ENCODE measurements at places on chromosomes 13 and 19.

GRCh38 chr19:6087074-6087571 is 23.2 kb downstream of the RFX2 start:
- no peak for DNase-seq

- DNase-seq, result no peak
Measured at GRCh38 chr19:1551068-1552040, 16.8 kb downstream of the MEX3D start.

GRCh38 chr19:16702123-16702522 is 17.5 kb upstream of the NWD1 start:
- no peak for DNase-seq

GRCh38 chr13:111387945-111388600 is 67.6 kb downstream of the TEX29 start:
- DNase-seq, result no peak

- no peak for DNase-seq
Measured at GRCh38 chr19:48136547-48136946, 25.9 kb upstream of the PLA2G4C start.

- DNase-seq, result no peak
Measured at GRCh38 chr13:20389696-20390525, 135.7 kb downstream of the CRYL1 start.

GRCh38 chr13:113982296-113982661 is 8.4 kb upstream of the C13orf46 start:
- DNase-seq, result no peak

DNA sequence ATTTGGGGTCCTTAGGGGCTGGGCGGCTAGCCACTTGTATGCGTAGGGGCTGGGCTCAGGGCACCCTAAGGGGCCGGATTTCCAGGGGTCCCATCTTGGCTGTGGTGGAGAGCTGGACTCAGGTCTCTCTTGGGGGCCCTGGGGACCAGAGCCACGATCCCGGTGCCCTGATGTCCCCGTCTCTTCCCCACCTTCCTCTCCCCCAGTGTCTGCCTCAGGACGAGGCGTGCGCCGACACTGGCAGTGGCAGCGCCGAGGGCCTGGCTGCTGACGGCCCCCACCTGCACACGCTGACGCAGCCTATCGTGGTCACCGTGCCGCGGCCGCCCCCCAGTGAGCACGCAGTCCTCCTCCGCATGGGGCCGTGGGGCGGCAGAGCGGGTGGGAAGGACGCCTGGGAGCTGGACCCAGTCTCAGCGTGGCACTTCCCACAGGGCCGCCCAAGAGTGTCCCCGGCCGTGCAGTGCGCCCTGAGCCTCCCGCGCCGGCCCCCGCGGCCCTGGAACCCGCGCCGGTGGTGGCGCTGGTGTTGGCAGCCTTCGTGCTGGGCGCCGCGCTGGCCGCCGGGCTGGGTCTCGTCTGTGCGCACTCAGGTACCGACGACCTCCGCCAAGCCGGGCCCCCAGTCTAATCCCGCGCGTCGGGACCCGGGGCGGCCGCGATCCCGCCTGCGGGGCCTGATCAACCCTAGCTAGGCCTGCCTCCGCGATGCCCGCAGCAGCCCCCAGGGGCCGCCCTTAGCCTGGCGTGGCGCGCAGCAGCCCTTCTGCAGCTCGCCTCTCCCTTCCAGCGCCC is 2.7 kb upstream of the SNAPC2 start:
- DNase-seq, result no peak

DNA sequence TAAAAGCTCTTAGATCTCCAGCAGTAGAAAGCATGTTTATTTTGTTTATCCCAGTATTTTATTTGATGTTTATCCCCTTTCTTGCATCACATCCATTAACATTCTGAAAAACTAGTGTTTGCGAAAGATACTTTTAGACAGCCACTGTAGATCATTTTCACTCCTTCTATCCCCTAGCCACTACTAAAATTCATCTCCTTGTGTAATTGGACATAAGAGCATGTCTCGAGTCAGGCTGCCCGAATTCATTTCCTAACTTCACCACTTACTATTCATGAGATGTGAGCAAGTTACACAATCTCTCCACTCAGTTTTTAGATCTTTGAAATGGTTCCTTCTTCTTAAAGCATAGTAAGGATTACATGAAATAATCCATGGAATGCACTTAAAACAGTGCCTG is 514.0 kb downstream of the KLF5 start:
- DNase-seq, result no peak

DNA sequence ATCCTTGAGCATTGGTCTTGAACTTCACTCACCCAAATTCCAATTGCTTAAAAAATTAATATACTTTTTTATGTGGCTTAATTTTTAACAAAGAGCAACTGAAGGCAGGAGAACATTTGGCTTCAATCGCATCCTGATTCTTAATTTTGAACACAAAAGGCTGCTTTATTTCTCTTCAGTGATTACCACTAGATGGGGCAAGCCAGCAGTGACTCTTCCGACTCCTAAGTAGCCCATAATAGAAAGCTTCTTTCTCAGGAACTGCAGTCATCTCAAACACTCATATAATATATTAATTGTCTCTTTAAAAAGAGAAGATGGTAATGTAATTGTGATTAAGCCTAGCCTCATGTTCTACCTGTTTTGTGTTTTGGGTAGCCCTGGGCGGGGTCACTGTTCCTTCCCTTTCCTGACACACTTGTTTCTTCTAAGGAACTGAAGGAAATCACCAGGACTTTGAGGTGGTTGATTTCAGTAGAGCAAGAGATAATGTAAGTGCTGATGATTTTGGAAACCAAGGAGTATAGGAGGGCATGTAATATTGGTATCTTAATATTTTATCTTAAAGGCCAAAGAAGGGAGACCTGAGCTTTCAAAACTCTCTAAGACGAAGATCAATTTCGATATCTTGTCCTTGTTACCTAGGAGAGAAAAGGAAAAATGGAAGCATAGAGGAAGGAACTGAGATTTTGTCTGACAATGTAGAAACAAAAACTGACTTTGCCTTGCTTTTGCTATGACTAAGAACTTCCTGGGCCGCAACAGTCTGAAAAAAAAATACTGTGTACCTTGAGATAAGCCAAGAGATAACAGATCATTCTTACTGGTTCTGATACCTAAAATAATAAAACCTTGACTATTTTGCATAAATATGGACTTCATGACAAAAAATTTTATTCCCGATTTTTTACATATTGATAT is 73.1 kb downstream of the TNFSF13B start:
- no peak for DNase-seq

- DNase-seq, result no peak
Measured at GRCh38 chr19:37955986-37956385, 49.0 kb downstream of the SIPA1L3 start.

DNA sequence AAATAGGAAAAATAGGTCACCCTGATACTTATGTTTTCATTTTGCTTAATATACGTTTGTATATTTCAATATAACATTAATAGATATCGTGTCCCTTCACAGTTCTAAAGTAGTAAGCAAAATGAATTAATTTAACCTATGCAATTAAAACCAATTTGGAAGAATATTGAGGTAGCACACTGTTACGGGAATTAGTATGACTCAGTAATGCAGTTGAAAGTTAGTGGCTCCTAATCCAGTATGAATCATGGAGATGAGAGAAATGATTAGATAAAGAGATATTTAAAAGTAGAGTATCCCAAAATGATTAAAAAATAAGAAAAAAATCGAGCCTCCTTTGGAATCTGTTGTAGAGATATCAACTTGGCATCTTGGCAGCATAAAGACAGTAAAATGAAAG is 177.0 kb upstream of the SLITRK6 start:
- DNase-seq, result no peak

- no peak for DNase-seq
Measured at GRCh38 chr19:15237759-15238638, 5.8 kb upstream of the EPHX3 start.

GRCh38 chr13:43200736-43201135 is 177.3 kb downstream of the DNAJC15 start:
- no peak for DNase-seq

- no peak for DNase-seq
Measured at GRCh38 chr19:2013683-2013961, 1.9 kb downstream of the BTBD2 start.

DNA sequence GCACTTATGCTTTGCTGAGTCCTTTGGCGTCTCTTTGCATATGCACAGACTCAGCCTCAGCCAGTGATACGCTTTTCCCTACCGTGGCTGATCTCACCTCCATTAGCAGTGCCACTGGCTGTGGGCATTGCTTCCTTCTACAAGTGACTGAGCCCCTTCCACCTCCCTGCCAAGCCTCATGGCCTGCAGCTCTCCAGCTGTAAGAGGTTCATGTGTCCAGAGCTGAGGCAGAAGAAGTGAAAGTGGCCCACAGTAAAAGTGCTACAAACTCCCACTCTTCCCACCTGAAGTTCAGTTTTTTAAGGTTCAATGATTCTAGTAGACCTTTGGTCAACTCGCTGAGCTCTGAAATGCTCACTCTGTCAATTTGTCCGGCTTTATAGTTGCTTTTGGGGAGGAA is 44.7 kb downstream of the SMARCA4 start:
- no peak for DNase-seq

GRCh38 chr13:66805657-66806056 is 424.5 kb downstream of the PCDH9 start:
- DNase-seq, result no peak

DNA sequence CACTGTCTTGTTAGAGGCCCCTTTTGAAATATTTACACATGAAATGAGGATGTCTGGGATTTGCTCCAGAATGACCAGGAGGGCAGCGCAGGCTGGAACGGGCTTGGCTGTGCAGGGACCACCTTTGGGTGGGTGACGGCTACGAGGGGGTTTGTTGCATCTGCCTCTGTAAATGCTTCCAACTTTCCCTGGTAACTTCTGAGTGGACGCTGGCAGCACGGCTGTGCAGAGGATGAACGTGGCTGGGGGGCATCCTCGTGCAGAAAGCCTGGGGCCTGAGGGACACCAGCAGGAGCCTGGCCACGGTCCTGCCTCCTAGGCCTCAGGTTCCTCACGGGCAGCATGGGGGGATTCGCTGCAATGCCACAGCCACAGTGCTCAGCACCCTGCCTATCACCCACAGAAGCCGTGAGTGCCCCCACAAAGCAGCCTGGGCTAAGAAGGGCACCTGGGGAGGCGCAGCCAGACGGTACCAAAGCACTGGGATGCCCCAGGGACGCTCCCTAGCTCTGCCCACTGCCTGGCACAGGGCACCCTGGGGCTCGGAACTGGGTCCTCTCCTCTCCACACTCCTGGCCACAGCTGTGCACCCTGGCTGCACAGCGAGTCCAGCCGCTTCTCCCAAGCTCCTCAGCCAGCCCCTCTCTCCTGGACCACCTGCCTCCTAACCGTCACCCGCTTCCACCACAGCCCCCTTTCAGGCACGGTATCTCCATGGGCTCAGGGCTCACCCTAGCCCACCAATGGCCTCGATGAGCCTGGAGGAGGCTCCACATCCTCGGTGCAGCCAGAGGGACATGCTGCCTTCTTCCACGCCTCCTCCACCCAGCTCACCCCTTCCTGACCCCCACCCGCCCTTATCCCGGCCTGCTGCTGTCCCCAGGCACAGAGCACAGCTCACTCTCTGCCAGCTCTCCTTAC is 44.5 kb downstream of the MLLT1 start:
- no peak for DNase-seq

DNA sequence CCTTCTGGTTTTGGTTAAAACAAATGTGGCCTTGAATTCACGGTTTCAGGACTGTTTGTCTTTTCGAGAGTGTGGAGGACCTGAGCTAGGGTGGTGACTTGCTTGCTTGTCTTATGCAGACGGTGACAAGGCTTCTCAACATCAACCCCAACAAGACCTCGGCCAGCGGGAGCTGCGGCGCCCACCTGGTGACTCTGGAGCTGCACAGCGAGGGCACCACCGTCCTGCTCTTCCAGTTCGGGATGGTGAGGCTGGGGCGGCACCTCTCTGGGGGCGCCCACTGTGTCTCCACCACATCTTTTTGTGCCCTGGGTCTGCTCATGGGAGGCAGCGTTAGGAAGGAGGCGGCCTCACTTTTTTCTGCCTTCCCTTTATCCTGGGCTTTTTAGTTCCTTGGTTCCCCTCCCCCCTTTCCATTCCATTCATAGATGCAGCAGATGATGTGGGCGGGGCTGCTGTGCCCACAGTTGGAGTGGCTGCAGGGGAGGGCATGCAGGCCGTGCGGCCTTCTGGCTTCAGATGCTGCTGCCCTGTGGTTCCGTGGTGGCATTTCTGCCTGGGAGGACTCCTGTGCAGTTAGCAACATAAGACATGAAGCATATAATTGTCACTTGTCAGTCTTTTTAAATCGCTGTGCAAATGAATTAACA is 23.3 kb downstream of the LAMP1 start:
- DNase-seq, result no peak

GRCh38 chr19:54462655-54463530 is 685 bp downstream of the LENG9 start:
- DNase-seq, result peak; percentile 70

DNA sequence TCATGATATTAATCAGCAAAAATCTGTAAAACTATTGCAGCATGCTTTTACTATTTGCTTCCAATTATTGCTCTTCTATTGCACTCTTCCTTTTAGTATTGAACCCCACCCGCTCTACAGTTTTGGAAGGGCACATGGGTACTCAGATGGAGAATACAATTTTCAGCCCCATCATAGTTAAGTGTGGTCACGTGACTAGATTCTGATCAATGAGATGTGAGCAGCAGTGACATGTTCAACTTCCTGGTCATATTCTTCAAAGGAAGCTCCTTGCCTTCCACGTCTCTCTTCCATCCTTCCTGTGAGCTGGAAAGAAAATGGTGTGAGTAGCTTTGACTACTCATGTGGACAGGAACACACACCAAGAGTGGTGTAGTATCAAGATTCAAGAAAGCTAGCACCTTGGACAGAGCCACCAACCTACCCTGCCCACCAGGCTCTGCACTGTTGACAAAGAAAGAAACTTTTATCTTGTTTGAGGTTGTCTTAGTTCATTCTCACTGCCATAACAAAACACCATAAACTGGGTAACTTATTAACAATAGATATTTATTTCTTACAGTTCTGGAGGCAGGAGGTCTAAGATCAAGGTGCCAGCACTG is 3.8 kb upstream of the FGF14 start:
- no peak for DNase-seq

DNA sequence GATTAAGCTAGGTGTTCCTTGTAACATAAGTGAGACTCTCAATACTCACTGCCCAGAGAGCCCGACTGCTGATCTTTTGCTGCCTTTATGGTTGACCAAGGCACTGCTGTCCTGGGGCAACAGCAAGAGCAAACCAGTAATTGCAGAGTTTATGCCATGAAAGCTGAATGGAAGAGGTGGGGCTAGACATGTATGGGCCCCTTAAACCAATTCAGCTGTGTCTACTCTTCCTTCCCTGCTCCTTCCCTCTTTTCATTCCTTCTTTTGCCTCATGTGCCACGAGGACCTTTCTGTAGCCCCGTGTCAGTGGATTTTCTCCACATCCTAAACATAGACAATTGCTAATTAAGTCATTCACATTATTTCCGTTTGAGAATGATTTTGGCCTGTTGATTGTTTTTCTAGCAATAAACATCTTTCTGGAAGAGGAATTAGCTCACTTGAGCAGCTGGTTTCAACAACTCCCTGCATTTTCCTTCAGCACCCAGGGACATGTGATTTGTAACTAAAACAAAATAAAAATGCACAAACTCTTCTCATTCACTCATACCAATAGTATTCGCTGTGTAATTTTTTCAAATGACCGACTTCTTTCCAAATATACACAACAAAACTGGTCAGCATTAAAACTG is 40.5 kb downstream of the RAP2A start:
- DNase-seq, result no peak

Measured in frontal cortex (tissue), 4 donors.